Astrocyte of the cerebellum (primary cell): ENCODE measurements at places on chromosomes 6 and 20.
A peak's percentile ranks its signal among the peaks of the same experiment; 100 is the strongest.

- DNase-seq, result no peak
Measured at GRCh38 chr6:31794866-31795615, 511 bp downstream of the VARS1 start.

GRCh38 chr6:44530910-44531234, 143.4 kb downstream of the CDC5L start:
- DNase-seq, result no peak

DNA sequence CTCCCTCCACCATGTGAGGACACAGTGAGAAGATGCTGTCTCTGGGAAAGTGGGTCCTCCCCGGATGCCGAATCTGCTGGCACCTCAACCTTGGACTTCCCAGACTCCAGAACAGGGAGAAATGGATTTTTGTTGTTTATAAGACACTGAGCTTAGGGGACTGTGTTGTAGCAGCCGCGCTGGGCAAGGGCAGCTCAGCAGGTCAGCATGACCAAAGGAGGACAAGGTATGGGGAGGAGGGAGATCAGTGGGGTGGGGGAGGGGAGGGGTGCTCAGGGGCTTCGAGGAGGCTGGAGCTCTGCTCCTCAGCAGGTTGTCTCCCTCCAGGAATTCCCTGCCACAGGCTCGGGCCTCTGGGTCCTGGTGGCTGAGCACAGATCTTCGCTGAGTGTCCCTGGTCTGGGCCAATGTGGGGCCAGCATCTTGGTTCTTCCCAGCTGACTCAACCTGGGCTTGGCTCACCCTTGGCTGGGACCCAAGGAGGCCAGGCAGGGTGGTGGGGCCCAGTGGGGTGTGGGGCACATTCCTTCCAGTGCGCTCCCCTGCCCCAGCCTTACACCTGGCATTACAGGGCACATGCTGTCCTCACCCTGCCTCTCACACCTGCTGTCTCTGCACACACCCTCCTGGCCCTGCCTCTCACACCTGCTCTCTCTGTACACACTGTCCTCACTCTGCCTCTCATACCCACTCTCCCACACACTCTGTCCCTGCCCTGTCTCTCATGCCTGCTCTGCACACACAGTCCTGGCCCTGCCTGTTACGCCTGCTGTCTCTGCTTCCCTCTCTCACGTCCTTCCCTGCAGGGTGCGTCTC, 107.3 kb downstream of the SYCP2 start:
- DNase-seq, result no peak

GRCh38 chr20:22794200-22794599, 209.8 kb upstream of the FOXA2 start:
- DNase-seq, result no peak

- no peak for DNase-seq
Measured at GRCh38 chr6:155349129-155349528, 34.8 kb upstream of the TFB1M start.

DNA sequence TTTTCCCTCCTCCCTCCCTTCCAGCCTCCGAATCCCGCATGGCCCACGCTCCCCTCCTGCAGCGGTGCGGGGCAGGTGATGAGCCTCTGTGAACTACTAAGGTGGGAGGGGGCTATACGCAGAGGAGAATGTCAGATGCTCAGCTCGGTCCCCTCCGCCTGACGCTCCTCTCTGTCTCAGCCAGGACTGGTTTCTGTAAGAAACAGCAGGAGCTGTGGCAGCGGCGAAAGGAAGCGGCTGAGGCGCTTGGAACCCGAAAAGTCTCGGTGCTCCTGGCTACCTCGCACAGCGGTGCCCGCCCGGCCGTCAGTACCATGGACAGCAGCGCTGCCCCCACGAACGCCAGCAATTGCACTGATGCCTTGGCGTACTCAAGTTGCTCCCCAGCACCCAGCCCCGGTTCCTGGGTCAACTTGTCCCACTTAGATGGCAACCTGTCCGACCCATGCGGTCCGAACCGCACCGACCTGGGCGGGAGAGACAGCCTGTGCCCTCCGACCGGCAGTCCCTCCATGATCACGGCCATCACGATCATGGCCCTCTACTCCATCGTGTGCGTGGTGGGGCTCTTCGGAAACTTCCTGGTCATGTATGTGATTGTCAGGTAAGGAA, at the start of gene OPRM1:
TSS of gene OPRM1 (plus strand) at position 10 of the 612 bp plus-strand sequence. CDS start at position 315, 305 bp downstream.
- DNase-seq, result peak; percentile 28

DNA sequence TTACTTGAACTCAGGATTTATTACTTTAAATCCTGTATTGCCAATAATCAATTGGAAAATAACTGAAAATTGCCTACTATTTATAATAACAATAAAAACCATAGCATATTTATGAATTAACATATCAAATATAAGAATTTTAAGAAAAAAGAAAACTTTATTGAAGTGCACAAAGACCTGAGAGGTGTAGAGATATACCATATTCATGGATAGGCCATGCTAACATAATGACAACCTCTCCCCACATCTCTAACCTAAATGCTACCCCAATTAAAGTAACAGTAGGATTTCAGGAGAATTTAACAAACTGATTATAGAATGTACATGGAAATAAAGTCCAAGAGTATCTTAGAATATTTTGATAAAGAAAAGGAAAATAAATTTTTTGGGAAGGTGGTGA, 5.1 kb upstream of the HLA-DMB start:
- DNase-seq, result no peak

- DNase-seq, result no peak
Measured at GRCh38 chr6:165811512-165811911, 148.5 kb upstream of the PDE10A start.

DNA sequence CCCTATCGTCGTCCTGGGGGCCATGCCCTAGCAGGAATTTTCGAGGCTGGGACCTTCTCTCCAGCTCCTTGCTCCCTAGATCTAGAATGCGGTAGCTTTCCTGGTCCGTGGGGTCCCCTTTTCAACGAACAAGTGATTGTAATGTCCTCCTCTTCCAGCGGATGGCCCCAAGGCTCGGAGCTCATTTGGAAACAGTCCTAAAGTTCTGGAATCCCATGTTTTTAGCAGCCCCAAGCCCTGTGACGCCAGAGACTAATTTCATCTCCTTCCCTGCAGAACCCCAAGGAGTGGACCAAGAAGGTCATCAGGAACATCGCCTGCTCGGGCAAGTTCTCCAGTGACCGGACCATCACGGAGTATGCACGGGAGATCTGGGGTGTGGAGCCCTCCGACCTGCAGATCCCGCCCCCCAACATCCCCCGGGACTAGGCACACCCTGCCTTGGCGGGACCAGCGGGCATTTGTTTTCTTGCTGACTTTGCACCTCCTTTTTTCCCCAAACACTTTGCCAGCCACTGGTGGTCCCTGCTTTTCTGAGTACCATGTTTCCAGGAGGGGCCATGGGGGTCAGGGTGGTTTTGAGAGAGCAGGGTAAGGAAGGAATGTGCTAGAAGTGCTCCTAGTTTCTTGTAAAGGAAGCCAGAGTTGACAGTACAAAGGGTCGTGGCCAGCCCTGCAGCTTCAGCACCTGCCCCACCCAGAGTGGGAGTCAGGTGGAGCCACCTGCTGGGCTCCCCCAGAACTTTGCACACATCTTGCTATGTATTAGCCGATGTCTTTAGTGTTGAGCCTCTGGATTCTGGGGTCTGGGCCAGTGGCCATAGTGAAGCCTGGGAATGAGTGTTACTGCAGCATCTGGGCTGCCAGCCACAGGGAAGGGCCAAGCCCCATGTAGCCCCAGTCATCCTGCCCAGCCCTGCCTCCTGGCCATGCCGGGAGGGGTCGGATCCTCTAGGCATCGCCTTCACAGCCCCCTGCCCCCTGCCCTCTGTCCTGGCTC, 48.5 kb downstream of the PYGB start:
- DNase-seq, result no peak
